Ovary (tissue), 10 donors: ENCODE measurements at places on chromosomes 4 and X.

- no peak for DNase-seq
These were observed 60.3 kb downstream of the EGF start for GRCh38 chr4:109972786-109973528.

DNA sequence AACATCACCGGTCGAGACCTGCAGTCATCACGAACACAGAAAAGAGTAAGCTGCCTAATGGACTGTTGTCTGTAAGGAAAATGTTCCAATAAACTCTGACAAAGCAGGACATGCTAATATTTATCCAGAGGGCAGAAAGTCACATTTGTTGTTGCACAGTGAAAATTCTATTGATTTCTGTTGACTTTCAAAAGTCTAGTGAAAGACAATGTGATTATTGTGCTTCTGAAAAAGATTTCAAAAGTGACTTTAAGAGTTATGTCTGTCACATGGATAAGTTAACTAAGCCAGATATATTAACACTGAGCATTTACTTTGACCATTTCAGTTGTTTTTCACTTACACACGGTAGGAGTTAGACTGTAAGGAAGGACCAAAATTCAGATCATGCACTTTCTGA is 9.3 kb upstream of the RFC1 start:
- DNase-seq, result no peak

DNA sequence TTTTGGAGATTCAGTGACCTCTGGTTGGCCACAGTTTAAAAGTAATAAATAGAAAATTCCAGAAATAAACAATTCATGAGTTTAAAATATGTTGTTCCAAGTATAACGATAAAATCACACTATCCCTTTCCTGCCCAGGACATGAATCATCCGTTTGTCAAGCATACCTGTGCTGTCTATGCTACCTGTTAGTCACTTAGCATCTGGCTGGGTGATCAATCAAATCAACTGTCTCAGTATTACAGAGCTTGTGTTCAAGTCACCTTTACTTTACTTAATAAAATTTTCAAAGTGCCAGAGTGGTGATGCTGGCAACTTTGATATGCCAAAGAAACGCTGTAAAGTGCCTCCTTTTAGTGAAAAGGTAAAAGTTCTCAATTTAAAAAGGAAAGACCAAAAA is 979.5 kb upstream of the NDST4 start:
- no peak for DNase-seq

- no peak for DNase-seq
These were observed 11.2 kb upstream of the GNRHR start for GRCh38 chr4:67765401-67765800.

DNA sequence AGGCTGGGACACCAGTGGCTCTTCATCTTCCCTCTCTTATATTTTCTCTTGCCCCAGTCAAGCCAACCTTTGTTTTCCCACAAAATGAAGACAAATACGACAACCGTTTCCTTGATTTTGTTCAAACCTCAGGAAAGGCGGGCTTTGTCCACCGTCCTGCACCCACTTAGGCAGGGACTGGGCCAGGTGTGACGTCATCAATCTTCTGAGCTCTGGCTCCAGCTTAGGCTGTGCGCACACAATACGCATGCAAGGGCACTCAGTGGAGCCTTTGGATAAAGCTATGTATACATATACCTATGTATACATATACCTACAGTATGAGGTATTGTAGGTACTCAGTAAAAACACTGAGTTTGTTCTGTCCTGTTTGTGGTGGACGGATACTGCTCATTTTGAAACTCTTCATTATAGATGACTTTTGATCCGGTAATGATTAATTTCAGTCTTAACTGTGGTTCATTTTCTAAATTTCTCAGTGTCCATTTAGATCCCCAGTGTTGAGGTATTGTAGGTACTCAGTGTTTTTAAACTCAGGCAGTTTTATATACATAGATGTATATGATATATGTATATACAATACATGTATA is 194.9 kb downstream of the MGST2 start:
- no peak for DNase-seq

DNA sequence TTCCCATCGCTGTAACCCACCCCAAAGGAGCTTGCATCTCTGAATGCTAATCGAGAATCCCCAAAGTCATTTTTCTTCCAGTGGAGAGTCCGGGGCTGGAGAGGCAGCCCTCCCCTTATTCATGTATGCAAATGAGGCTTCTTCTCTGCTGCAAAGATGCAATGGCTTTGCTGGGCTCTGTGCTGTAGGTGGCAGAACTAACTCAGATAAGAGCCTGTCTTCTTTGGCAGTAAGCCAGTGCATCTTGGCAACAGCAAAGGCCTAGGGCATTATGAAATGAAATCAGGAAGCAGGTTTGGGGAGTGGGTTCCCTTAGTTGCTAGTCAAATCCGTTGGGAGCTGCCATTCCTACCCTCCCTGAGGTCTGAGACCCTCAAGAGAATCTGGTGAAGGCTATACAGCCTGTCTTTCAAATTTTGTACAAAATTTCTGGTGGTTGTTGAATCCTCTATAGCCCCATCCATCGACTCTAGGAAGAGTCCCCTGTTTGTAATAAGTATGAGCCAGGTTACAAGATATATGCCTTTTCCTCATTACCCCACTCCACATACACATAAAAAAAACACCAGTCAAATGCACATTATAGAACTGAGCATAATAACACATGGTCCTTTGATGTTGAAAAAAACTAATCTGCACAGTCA is 290.6 kb upstream of the TAPT1 start:
- peak; percentile 54 for DNase-seq

- no peak for DNase-seq
These were observed 89.9 kb upstream of the MAOA start for GRCh38 chrX:43566170-43566569.

DNA sequence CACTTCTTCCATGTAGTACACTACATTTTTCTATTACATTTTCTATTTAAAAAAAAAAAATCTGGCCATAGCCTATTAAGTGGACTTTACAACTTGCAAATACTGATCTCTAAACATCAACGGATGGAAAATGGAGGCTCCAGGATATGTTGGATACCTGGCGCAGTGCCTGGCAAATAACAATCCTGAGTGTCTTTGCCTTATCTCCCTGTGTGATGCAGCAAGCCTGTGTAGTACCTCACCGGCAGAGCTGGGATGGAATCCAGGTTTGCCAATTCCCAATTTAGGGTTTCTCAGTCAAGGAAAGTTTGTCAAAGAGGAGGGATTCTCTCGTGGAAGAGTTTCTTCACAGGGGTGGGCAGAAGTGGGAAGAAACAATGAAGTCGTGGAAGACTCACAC is 93.2 kb downstream of the KDR start:
- DNase-seq, result no peak

DNA sequence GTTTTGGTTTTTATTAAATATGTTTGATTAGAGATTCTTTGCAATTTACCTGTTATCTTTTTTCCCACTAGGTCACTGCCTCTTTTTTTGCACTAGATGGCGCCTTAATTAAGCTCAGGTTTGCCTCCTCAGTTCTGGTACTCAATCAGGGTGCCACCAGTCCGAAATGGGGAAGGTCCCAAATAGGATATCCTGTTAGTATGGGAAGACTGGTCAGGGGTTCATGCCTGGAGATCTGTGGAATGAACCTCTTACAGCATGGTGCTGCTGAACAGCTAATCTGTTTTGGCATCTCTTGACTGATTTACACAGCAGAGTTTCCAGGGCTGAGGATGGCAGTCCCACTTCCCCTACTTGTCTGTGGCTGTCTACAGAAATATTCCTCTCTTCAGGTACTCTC is 24.2 kb upstream of the VSIG1 start:
- DNase-seq, result no peak

DNA sequence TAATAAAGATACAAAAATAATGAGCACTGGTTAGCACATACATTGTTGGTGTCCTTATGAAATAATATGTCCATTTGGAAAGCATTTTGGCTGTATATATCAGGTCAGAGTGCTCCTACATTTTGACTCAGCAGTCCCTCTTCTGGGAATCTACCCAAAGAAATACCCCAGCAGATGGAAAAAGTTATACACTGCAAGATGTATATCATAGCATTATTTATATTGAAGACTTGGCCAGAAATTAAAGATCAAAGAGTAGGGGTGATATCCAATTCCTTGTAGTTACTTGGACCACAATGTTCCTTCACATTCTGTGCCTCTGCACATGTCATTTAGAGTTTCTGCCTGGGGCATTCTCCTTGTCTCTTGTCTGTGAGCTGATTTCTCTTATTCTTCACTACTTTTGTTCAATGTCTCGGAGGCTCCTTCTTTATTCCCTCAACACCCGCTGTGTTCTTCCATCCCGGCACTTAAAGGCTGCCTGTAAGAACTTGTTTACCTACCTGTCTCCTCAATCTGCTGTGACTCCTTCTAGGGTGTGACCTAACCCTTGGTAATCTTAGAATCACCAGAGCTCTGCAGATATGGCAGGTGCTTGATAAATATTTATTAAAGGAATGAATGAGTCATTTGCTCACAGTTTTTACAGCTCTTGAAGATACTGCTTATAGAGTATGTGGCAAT is 3.1 kb upstream of the TSPAN5 start:
- no peak for DNase-seq

- peak; percentile 47 for DNase-seq
These were observed 1.3 kb downstream of the TMEM165 start for GRCh38 chr4:55397126-55397436.

DNA sequence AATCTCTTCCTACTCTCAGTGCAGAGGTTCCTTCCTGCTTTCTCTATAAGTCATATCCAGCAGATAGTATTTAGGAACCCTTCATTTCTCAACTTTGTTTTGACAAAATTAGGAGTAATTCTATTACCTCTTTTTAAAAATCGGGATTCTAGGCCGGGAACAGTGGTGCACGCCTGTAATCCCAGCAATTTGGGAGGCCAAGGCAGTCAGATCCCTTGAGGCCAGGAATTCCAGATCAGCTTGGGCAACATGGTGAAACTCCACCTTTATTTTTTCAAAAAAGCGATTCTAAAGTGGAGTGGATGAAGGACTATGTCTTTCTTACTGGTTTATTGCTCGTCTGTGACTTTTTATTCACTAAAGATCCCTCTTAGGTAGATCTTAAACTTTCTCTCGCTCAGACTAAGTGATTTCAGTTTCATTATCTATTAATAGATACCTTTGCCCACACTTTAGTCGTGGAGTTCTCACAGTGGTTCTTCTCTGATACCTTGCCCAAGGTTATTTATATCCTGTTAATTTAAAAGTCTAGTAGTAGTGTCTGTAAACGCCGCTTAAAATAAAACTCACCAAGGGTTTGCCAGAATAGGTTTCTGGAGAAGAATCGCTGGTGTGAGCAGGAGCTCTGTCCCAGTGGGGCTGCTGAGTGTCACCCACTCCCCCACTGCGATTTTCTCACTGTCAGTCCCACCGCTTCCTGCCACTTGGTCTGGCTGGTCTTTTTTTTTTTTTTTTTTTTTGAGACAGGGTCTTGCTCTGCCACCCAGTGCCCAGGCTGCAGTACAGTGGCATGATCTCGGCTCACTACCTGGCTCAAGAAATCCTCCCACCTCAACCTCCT is 27.0 kb upstream of the TMEM131L start:
- DNase-seq, result no peak

GRCh38 chr4:140308366-140309123 is 64.9 kb upstream of the SCOC start:
- DNase-seq, result peak; percentile 39

DNA sequence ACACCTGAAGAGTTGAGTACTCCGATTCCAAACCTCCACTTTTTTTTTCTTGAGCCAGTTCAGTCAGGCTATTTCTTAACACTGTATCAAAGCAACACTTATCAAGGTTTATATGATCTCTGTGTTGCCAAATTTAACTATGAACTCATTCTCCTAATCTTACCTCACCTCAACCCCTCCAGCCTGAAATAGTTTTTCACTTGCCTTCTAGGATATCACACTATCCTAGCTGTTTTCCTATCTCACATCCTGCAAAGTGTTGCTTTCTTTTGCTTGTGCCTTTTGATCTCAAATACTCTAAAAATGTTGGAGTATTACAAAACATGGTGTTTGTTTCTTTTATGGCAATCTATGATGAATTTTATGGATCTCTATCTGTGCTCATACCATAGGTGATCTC is 415.0 kb downstream of the CFAP47 start:
- DNase-seq, result no peak

DNA sequence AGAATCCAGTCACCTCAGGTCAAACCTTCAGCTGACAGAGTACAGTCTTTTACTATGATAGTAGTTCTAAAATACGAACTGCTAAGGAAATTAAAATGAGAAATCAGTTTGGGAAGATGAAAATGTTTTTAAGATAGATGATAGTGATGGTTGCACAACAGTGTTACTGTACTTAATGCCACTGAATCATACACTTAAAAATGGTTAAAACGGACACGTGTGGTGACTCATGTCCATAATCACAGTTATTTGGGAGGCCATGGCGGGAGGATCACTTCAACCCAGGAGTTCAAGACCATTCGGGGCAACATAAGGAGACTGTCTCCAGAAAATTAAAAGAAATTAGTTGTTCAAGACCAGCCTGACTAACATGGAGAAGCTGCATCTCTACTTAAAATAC is 41.4 kb downstream of the ABHD18 start:
- DNase-seq, result no peak

DNA sequence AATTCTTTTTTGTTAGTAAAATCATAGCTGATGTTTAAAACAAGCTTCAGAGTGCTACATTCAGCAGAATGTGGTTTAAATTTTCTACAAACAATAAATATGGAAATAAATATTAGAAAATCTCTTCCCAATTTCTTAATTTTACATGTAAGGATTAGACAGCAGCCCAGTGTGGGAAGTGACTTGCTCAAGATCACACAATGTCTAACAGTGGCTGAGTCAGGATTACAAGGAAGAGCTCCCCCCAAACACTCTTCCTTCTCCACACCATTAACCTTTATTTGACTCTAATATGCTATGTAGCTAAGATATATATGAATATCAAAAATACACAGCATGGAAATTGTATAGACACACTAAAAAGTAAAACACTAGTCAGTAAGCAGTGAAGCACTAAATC is 59.5 kb downstream of the SLC10A7 start:
- no peak for DNase-seq

DNA sequence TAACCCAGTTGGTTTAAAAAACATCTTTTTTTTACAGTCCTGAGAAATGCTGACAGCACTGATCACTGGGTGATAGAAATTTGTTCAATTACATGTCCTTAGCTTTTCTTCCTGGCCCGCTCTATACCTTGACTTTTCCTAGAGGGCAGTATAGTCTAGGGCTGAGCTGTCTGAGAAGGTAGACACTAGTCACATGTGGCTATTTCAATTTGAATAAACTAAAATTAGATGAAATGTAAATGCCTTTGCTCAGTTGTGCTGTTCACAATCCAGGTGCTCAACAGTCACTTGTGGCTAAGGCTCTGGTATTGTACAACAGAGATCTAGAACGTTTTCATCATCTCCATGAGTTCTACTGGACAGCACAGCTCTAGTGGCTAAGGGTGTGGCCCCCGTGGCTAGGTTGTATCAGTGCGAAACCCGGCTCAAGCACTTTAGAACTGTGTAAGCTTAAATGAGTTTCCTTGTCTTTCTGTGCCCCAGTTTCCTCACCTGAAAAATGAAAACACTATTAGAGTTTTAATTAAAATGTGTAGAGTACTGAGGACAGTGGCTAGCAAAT is 111.6 kb upstream of the WDR17 start:
- no peak for DNase-seq

- DNase-seq, result no peak
These were observed 36.0 kb downstream of the HELT start for GRCh38 chr4:185054272-185054671.

GRCh38 chr4:10593130-10593529 is 91.4 kb downstream of the CLNK start:
- no peak for DNase-seq

GRCh38 chr4:98289375-98289774 is 28.2 kb downstream of the RAP1GDS1 start:
- no peak for DNase-seq

- no peak for DNase-seq
These were observed 8.7 kb downstream of the EGF start for GRCh38 chr4:109921384-109921808.

GRCh38 chr4:6885953-6886557 is 23.6 kb upstream of the TBC1D14 start:
- DNase-seq, result no peak

GRCh38 chrX:69126642-69127041 is 38.6 kb downstream of the PJA1 start:
- DNase-seq, result no peak
